Spinal cord (tissue), 10 donors: ENCODE measurements at places on chromosomes 3 and 15.

- DNase-seq: no peak
These were observed 8.3 kb downstream of the BCL6 start for GRCh38 chr3:187737006-187737367.

- DNase-seq: no peak
These were observed 4.1 kb downstream of the GORASP1 start for GRCh38 chr3:39103324-39103693.

DNA sequence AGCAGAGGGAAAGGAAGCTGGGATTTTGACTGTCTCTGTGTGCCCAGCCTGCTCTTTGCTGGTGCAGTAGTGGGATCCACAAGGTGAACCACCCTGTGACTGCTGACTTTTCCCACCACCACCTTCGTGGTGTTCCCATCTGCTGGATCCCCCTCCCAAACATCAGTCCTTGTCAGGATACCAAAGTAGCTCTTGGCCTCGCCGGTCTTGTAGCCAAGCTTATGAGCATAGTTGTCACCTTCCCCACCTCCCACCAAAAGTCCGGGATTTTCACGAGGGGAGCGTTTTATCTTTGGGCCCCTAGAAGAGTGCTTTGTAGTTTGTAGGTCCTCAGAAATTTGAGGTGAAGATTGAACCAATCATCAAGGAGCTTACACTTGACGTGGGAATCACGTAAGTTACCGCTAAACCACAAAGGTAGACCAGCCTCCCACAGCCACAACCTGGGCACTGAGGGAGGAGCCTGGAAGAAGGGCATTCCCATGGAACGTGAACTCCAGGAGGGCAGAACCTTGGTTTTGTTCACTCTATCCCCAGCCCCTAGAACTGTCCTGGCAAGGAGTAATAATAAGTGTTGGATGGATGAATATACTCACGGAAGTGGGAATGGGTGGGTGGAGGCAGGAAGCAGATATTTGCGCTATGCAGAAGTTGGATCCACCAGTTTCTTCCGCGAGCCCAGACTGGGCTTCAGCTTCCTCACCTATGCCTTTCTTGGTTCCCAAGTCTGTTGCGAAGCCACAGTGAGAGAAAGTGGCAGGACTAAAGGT lies 814 bp upstream of the TEX264 start:
- DNase-seq: no peak

GRCh38 chr3:141006344-141006743 lies 44.8 kb upstream of the SPSB4 start:
- no peak for DNase-seq

- no peak for DNase-seq
These were observed 109.0 kb downstream of the CGGBP1 start for GRCh38 chr3:87949879-87950208.

DNA sequence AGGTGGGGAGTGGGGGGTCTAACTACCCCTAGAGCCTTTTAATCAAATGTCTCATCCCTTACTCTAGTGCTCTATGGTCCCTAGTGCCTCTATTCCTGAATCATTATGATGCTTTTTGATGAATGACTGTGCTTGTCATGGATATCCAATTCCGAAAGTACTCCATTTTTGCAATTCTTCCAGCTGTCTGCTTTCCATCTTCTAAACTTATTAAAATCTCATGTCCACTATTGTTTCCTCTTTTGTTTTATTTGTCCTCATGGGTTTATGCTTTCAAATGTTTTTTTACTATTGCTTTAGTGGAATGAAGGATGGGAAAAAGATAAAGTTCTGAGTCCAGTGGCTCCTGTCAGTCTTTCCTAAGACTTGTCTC lies 77.2 kb upstream of the KCNMB2 start:
- DNase-seq: no peak

- DNase-seq: no peak
These were observed 37.4 kb downstream of the FRMD5 start for GRCh38 chr15:44157679-44158078.

- DNase-seq: no peak
These were observed 28.5 kb downstream of the ACSBG1 start for GRCh38 chr15:78205856-78206255.

- DNase-seq: peak; percentile 70
These were observed 26.6 kb upstream of the GOLGA8J start for GRCh38 chr15:30056166-30056565.

GRCh38 chr3:84961521-84962255 lies 2.9 kb downstream of the CADM2 start:
- DNase-seq: no peak

GRCh38 chr3:81788044-81788443 lies 26.6 kb upstream of the GBE1 start:
- no peak for DNase-seq

DNA sequence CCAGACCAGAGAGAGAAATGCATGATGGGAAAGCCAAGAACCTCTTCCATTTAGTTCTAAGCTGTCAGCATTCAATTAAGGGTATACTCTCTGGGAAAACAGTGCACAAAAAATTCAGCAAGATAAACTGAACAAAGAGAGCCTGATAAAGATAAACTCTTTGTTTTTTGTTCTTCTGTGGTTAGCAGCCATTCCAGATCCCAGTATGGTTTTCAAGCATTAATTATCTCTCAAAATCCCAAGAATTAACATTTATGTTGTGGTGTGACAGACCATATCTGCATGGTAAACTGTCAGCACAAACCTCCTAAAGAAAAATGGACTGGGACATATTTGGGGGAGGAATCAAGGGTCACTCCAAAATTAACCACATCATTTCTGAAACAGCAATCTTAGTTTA lies 124.0 kb upstream of the LRRN1 start:
- DNase-seq: no peak

- no peak for DNase-seq
These were observed 163.3 kb downstream of the FEZF2 start for GRCh38 chr3:62210011-62210410.

GRCh38 chr3:176075491-176075890 lies 1121.8 kb downstream of the TBL1XR1 start:
- no peak for DNase-seq

GRCh38 chr3:31404871-31405270 lies 127.9 kb upstream of the STT3B start:
- DNase-seq: no peak

- no peak for DNase-seq
These were observed 18.6 kb downstream of the FAM174B start for GRCh38 chr15:92636908-92637481.

GRCh38 chr3:42749025-42749752 lies 23.9 kb downstream of the CCDC13 start:
- no peak for DNase-seq

DNA sequence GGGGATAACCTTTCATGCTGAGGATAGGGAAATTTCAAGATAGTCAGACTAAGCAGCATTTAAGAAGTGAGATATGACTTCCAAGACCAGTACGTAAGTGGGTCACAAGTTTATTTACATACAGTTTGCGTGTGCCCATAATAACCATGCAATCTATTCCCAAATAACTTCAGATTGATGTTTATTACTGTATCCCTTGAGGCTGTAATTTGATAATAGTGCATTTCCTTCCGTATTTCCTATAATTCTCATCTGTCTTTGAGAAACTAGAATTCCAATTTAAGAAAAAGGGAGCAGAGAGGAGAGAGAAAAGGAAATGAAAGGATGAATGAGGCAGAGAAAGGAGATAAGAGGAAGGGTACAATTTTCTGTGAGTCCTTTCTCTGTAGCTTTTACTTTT lies 1073.1 kb downstream of the EPHA3 start:
- no peak for DNase-seq

GRCh38 chr3:172300187-172300586 lies 148.1 kb downstream of the GHSR start:
- DNase-seq: no peak

GRCh38 chr3:144055604-144056003 lies 84.0 kb downstream of the DIPK2A start:
- no peak for DNase-seq

- no peak for DNase-seq
These were observed 188.9 kb downstream of the AGBL1 start for GRCh38 chr15:86268558-86268957.

DNA sequence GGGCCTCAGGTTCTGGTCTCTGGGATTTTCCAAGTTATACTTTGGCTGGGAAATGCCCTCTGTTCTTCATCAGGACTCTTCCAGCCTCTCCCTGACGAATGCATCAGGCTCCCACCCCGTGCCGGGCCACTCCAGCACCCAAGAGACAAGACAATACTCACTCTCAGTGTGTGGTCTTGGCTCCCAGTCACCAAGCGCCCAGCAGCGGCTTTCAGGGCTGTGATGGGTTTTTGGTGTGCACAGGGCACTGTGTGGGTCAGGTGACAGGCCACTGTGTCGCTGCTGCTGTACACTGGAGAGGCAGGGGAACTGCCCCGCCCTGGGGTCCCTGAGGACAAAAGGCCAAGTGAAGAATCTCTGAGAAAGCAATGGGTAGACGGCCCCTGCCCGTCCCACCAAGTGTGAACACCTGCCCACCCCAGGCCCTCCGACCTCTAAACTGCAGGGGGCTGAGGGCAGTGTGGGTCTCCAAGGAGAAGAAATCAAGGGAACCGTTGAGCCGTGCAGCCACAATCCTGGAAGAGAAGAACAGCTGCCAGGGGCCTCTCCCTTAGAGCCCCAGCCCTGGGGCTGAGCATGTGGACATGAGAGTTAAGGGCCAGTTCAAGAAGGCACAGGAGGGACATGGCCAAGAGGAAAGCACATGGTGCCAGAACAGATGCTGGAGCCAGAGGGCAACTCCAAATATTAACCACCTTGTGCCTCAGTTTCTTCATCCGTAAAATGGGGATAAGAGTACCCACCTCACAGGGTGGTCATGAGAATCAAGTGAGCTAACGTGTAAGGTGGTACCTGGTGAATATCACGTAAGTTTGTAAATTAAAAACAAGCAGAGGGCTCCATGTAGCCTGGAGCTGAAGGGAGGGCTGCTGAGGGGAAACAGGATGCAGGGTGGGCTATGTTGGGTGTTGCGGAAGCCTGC lies 34.1 kb downstream of the PTPN23 start:
- no peak for DNase-seq

DNA sequence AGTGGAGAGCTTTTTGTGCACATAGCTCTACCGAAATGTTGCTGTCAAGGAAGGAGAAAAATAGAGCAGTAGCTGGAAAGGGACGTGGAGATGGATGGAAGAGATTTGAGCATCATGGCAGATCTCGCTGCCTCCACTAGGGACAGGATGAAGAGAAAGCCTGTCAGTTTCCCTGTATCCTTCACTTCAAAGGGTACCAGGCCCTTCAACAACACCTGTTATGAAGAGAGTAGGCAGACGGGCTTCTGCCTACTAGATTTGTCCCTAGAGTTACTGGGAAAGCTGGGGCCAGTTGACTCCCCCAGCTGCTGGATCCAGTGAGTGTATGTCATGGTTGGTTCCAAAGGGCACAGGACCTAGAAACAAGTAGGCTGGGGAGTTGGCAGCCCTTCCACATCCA lies 150.8 kb downstream of the TLE3 start:
- no peak for DNase-seq

- no peak for DNase-seq
These were observed 16.5 kb upstream of the CLK3 start for GRCh38 chr15:74599156-74599555.

DNA sequence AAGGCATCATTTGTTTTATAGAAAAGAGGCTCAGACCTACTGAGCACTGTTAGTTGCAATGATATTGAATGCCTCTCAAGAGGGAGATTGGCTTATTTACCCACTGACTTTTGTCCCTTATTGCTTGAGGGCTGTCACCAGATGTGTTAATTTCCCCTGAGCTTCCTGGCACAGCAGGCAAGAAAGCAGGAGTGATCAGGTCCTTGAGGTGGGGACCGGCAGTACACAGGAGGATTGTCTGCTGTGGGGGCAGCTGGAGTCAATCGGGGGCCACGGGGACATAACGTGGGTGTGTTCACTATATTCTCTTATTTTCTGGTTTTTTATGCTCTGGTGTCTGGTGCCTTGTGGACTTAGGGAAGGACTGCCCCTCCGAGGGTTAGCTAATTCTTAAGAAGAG lies 44.6 kb downstream of the GASK1A start:
- DNase-seq: no peak

GRCh38 chr3:147197739-147198138 lies 208.6 kb downstream of the ZIC4 start:
- no peak for DNase-seq

GRCh38 chr3:126344380-126345041 lies 12.7 kb downstream of the KLF15 start:
- DNase-seq: no peak

GRCh38 chr15:67510597-67511190 lies 10.2 kb upstream of the C15orf61 start:
- DNase-seq: no peak

- DNase-seq: no peak
These were observed 84.3 kb downstream of the KLHL25 start for GRCh38 chr15:85710340-85710842.

DNA sequence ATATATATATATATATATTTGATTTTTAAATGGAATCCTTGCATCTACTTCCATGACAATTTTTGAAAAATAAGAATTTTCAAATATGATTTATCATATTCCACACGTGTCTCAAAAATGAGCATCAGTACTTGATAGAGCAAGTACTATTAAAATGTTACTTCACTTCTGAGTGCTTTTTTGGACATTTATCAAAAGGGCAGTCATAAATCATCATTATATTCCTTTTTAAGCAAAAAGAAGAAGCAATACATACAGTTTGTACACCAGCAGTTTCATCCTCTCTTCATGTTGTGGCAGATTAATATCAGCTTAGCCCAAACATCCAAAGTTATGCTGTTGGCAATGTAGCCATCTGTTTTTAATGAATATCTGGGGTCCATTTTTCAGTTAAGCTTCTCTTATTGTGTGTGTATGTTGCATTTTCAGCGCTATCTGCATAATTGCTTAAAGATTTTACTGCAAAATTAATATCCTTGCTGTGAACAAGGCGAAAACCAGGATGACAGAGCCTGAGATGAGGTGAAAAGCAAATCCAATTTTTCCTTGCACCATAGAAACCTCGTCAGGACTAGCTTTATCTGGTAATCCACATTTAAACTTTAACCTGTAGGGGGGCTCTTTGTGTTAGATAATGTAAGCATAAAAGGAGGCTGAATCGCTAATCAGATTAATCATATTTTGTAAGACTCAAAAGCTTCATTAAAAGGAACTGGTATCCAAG lies 604.9 kb upstream of the AGTR1 start:
- DNase-seq: no peak

DNA sequence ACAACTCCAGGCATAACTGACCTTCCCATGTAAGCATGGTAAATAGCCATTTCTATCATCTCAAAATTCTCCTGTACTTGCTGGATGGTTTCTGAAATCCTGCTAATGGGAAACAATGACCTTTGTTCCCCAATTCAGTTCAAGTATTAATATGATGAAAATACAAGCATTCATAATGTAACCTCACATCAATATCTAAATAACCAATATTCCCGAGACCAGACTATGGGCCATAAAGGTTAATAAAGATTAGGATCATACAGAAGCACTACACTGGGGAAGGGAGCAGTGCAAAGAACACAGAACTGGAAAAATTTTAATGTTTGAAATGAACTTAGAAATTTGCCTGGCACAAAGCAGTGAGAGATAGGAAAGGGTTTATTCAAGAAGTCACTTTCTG lies 151.3 kb upstream of the SETMAR start:
- DNase-seq: no peak
